ENCODE measurements at places on chromosomes 7 and 10.

DNA sequence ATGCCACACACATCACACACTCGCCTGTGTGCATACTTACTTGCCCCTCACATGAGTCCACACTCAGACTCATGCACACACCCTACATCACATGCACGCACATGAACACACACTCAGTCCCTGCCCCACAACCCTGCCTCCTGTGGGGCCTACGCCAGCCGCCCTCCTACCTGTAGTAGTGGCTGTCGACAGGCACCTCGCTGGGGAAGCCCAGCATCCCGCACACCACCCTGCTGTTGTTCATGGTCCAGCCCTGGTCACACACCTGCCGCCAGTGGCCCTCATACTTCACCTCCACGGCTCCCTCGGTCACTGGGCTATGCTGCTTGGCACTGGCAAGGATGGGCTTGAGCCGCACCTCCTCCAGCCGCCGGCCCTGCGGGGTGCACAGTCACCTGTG lies 7.2 kb downstream of the LOXL4 start:
- no peak for DNase-seq

DNA sequence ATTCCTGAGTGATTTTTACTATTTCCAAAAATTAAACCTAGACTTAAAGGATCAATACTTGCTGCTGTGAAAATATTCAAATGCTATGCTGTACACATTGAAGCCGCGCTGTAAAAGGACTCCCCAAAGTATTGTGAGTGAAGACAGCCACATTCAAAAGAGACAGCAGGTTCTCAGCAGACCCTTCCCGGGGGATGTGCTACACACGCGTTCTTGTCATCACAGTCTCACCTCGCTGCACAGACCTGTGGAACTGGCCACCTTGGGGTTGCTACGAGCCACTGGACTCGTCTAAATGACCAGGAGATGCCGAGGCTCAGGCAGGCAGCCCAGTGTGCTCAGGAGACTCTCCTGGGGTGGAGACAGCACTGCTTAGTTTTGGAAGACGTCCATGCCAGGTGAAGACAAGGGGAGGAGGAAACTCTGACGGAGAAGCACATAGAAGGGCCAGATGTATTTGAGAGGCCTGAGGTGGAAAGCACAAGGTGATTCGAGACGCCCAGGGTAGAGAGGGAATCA lies 367.7 kb upstream of the SHH start:
- no peak for DNase-seq

DNA sequence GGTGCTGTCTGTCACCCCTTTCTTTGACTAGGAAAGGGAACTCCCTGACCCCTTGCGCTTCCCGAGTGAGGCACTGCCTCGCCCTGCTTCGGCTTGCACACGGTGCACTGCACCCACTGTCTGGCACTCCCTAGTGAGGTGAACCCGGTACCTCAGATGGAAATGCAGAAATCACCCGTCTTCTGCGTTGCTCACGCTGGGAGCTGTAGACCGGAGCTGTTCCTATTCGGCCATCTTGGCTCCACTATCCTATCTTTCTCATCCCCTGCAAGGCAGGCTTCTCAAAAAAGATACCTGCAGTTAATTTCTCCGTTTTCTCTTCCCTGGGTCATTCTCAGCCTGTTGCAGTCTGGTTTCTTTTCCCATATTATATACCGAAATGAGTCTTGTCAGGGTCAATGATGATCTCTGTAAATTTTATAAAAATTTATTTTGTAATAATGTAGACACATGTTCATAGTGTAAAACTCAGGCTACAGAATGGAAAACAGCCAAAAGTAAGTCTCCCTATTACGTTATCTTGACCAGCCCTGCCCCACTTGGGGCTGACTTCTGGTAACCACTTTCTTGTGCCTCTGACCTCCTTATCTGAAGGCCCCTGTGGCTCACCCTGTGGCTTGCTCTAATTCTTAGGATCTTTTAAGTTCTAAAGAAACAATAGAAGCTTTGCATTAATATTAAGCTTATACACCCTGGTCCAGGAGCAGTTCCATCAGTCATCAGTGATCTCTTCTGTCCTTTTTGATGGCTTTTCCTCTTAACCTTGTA lies 20.7 kb downstream of the BLVRA start:
- DNase-seq = no peak

DNA sequence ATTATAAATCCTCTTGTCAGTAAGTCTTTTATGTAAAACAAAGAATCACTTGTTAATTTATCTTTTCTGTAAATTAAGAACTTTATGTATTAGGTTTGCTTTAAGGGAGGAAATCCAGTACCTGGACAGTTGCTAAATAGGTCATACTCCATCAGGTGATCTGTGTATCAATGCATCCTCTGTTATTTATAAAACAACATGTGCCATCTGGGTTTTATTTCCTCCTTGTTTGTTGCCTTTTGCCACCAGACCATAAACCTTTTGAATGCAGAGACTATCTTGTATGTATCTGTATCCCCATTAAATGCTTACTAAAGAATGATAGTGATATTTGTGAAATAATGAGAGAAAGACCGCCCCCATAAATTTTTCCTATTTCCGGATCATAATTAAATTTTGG lies 70.0 kb downstream of the SLC35B4 start:
- DNase-seq = no peak

- no peak for DNase-seq
Measured at GRCh38 chr10:13458687-13459012, 70.2 kb downstream of the BEND7 start.

GRCh38 chr10:44806950-44807349 lies 104.2 kb upstream of the TMEM72 start:
- DNase-seq = no peak

DNA sequence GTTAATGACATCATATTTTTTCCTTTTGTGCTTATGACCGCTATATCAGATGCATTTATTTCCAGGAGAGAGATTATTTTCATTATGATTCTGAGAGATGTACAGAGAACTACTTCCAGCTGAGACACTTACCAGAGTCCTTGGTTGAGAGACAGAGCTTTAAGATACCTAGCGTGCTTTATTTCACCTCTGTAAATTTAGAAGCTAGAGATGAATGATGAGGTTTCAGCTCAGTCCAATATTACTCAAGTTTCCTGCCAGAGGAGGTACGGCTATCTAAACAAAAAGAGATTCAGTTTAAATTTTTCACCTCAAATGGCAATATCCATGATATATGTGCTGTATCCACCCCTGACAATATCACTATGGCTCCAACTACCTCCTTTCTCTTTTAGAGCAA lies 182.6 kb upstream of the FAM3C start:
- no peak for DNase-seq

DNA sequence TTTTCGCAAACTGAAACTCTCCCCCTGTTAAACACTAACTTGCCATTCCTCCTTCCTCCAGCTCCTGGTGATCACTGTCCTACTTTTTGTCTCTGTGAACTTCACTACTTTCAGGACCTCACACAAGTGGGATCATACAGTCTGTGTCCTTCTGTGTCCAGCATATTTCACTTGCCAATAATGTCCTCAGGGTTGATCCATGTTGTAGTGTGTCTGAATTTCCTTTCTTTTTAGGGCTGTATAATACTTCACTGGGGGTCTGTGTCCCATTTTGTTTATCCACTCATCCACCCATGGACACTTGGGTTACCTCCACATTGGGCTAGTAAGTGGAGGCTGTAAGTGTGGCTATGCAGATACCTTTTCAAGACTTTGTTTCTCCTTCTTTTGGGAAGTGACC lies 42.7 kb upstream of the GJD4 start:
- DNase-seq = no peak

DNA sequence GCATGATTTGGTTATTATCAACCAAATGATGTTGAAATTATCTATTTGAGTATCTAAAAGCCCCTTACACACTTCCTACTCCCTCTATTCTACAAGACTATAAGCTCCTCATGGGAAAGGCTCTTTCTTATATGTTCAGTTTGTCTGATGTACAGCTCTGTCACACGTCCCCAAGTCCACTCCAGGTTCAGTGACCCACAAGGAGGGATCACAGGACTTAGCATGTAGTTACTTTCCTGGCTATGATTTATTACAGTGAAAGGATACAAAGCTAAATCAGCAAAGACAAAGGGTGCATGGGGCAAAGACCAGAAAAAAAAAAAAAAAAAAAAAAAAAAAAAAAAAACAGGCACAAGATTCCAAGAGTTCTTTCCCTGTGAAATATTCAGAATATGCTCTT lies 125.6 kb upstream of the TMEM106B start:
- DNase-seq = no peak

DNA sequence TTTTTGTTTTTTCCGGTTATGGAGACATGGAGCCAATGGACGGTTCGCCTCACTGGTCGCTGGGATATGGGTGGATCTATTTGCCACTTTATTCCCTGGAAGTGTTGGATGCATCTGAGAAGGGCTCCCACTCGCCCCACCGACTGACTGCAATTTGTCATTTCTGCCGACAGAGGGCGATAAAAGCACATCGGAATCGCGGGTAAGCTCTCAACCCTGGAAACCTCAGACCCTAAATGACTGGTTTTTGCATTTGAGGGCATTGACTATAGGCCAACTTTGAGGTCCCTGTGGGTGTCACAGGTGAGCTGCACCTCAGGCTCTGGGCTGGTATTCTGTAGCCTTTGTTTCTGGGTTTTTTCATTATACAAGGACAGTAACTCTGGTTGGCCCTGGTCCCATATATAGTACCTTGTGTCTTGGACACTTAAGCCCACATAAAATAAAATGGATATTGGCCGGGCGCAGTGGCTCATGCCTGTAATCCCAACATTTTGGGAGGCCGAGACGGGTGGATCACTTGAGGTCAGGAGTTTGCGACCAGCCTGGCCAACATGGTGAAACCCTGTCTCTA lies 11.9 kb upstream of the OPALIN start:
- peak; percentile 21 for DNase-seq

DNA sequence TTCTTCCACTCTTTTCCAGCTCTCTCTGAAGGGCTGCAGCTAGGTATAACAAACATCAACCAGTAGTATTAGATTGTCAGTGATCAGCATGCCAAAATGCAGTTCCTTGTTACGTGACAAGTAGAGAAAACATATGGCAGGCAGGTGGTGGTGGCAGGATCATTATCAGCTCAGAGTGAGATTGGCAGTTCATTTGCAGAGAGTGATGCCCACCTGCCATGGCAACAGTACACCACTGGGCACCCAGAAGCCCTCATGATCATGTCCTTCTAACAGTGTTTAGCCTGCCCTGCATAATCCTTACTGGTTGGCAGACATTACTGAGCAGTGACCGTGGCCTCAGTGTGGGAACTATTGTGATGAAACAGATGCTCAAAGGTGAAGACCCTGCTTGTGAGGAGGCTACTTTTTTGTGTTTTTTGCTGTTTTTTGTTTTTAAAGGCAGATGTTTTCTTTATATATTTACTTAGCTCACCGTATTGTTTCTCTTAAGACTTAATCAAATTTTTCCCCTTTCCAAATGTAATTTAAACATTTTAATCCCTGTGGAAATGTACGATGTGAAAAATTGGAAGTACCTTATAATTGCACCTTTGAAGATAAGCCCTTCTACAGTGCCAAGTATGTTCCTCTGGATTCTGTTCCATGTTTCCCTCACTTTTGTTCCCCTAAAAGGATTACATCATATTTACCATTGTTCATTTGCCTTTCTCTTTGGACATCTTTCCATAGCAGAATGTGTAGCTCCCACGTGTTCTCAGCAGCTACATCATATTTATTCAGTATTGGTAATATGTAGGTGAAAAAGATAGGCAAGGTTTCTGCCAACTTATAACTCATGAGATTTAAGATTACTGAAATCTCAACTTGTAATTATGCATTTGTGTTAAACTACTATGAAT lies 179.6 kb downstream of the SND1 start:
- no peak for DNase-seq

- DNase-seq = no peak
Measured at GRCh38 chr7:30178748-30179436, 44.1 kb downstream of the MTURN start.

DNA sequence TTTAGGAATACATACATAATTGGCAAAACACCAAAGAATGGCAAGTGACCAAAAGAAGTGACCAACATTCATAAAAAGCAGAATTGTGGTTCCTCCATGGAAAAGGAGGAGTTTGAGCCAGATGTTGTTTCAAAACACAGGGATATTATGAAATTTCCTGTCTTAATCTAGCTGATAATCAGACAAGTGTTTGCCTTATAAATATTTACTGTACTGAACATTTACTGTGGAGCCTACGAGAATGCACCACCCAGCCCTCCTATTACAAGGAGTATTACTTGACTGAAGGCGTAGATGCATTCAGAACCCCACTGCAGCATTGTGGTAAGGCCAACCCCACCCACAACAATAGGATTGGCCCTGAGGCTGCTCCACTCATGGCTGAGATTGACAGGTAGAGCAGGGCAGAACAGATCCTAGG lies 118.9 kb downstream of the AKR1D1 start:
- DNase-seq = no peak

DNA sequence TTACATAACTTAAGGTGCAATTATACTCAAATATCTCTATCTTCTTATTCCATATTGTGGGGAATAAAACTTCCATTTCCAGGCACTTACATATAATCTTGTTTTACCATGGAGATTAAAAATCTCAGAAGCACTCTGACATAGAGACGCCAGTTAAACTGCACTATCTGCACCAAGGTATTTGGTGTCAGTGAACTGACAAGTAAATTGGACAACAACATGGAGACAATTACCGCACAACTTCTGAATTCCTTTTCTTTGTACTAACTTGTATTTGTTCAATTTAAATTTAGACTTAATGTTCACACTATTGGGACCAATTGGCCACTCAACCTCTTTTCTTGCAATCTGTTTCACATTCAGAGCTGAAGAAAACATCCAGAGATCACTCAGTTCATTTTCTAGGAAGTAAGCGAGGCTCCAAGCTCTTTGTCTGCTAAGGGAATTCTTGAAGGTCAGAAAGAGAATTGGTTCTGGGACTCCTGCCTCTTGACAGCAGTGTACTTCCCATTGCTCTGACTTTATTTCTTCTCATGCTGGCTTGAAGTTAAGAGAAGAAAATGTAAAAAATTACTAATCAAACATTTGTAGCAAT lies 184.7 kb downstream of the CHCHD3 start:
- no peak for DNase-seq

DNA sequence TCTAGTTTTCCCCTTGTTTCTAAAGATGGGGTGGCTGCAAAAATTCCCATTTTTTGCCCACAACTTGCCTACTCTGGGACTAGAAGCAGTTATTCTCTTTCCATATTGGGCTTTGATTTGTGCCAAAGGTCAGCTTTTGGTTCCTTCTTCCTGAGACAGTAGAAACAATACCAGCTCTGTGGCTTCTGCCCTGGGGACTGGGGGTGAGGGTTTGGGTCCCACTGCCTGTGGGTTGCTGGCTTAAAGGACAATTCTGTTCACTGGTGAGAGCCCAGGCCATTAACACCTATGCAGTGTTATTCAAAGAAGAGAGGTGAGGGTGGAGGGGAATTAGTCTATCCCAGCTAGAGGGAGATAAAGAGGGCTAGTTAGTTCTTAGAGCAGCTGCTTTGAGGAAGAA lies 171.5 kb downstream of the CPEB3 start:
- no peak for DNase-seq

DNA sequence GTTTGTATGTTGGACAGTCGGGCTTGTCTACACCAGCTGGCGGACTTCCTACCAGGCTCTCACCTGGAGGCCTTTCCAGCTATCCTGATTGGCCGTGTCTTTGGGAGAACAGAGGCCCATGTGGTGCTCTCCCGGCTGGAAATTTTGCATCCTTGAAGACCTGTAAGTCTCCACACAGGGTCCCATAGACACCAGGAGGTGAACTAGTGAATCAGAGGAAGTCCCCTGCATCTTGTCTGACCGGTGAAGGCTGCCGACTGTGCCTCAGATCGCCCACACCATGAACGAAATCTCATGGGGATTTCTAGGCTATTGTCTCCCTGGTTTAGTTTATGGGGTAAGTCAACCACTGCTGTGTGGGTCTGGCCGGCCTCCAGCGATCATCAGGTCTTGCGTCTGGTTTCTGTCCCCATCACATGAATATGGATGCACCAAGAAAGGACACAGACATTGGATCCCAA lies 108.4 kb upstream of the LYZL2 start:
- DNase-seq = no peak
